Activated CD8-positive, alpha-beta memory T cell treated with anti-CD3 and anti-CD28 coated beads for 1 hour (primary cell): ENCODE measurements at places on chromosomes 7 and 10.
A peak's percentile ranks its signal among the peaks of the same experiment; 100 is the strongest.

GRCh38 chr7:36430186-36430585 lies 40.5 kb downstream of the ANLN start:
- DNase-seq, result no peak

- no peak for DNase-seq
Observed at GRCh38 chr10:95031656-95032055, 37.6 kb downstream of the CYP2C8 start.

- DNase-seq, result no peak
Observed at GRCh38 chr7:151900986-151901621, 24.2 kb upstream of the PRKAG2 start.

DNA sequence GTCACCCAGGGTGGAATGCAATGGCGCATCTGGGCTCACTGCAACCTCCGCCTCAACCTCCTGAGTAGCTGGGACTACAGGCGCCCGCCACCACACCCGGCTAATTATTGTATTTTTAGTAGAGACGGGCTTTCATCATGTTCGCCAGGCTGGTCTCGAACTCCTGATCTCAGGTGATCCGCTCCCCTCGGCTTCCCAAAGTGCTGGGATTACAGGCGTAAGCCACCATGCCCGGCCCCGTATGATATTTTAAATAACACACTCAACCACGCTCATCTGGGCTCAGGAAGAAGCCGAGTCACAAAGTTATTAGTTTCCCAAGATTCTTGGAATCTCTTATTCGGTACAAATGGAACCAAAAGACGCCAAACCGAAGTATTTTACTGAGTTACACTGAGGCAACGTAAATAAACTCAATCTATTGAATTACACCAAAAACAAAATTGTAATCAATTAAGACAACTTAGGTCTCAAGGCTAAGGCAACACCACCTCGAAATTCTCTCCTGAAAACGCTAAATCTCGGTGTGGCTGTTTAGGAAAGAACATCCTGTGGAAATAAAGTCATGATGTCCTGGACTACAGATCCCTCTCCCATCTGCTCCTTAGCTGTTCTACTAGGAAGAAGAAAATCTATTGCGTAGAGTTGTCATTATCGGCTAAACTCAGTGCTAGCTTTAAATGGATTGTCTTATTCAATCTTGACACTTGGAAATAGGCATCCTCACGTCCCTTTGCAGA lies 910 bp downstream of the ARHGAP19 start:
- no peak for DNase-seq

- DNase-seq, result no peak
Observed at GRCh38 chr7:155084969-155085368, 14.8 kb downstream of the HTR5A start.

DNA sequence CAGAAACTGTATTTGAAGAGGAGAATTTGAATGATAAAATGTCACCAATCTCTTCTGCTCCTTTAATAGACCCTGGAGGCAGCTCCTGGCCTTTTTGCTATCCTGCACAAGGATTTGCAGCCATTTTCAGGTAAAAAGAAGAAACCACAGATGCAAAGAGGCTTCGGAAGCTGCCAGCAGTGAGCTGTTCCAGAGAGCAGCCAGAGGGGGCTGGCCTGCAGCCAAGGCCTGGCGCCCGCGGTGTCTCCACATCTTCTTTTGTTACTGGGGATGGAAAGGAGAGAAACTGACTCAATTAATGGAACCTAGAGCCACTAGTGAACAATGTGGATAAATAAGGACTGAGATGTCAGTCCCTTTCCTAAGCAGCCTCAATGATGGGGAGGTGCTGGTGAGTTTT lies 23.9 kb upstream of the GPR26 start:
- no peak for DNase-seq

DNA sequence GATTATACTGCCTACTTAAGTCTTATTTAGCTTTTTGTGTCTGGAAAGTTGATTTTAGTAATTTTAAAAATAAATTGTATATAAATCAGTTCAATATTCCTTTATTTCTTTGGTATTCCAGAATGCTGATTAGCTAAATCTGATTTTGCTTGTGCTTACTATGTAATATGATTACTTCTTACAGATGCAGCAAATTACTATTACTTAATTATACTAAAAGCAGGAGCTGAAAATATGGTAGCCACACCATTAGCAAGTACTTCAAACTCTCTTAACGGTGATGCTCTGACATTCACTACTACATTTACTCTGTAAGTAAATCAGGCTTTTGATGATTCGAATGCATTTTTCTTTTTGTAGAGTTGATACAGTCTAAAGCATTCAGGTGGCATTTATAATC lies 34.0 kb downstream of the ANLN start:
- no peak for DNase-seq

- DNase-seq, result no peak
Observed at GRCh38 chr10:51300617-51301304, 226.5 kb downstream of the PRKG1 start.

DNA sequence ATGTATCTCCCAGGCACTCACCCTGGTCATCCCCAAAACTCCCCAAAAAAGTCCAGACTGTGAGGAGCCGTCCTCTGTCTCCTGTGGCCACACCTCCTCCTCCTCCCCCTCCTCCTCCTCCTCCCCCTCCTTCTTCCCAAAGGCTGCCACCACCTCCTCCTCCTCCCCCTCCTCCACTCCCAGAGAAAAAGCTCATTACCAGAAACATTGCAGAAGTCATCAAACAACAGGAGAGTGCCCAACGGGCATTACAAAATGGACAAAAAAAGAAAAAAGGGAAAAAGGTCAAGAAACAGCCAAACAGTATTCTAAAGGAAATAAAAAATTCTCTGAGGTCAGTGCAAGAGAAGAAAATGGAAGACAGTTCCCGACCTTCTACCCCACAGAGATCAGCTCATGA lies 7.1 kb downstream of the LMOD2 start:
- no peak for DNase-seq

GRCh38 chr10:66746711-66747110 lies 179.1 kb upstream of the LRRTM3 start:
- DNase-seq, result no peak

DNA sequence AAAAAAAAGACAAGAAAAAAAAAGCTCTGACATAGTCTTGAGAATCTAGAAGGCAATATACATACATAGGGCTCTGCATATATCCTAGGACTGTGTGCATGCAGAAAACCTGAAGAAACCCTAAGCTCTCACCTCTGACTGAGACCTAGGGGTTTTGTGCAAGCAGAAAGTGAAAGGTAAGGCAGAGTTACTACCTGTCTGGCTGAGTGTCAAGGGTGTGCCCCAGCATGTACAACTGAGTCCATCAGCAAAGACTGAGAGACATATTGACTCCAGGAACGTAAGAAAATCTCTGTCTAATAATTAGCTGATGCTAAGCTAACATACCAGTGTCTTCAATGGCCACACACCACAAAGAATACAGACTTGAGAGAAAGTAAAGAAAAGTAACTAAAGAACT lies 16.3 kb upstream of the HNRNPH3 start:
- no peak for DNase-seq

GRCh38 chr10:89837165-89838043 lies 136.0 kb downstream of the KIF20B start:
- DNase-seq, result no peak

DNA sequence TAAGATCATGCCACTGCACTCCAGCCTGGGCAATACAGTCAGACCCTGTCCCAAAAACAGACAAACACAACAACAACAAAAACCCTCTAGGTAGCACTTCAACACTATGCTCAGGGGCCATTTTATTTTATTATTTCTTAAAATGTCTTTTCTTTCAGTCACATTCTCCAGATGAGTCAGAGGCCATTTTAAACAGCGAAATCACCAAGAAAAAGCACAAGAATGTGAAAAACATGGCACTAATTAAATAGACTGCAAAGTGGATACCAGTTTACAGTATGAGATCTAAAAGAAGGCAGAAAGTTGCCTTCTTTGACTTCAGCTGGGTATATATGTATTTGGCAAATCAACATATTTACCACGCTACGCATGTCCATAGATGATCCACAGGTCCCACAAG lies 6.1 kb upstream of the FGL2 start:
- no peak for DNase-seq

- no peak for DNase-seq
Observed at GRCh38 chr7:15104411-15105092, 202.0 kb upstream of the DGKB start.

DNA sequence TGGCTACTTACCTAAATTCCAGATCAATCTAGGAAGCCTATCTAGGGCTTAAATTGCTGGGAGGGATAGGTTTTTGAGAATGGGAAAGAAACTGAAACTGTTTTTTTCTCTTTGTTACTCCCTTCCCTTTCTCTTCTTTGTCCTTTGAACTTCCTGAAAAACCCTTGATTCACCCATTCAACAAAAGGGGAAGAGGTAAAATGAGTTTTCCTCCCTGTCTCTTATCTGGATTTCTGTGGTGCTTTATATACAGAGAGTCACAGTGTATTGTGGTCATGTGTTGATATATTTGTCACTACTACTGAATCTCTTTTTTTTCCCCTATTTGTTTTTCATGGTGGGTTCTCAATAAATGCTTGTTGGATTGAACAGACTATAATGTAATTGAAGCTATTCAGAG lies 19.8 kb upstream of the NUP205 start:
- DNase-seq, result no peak

- DNase-seq, result no peak
Observed at GRCh38 chr7:94634502-94634901, 21.4 kb downstream of the SGCE start.

GRCh38 chr7:23076772-23077171 lies 28.8 kb upstream of the KLHL7 start:
- no peak for DNase-seq

GRCh38 chr7:133705596-133705995 lies 421.5 kb upstream of the LRGUK start:
- no peak for DNase-seq

DNA sequence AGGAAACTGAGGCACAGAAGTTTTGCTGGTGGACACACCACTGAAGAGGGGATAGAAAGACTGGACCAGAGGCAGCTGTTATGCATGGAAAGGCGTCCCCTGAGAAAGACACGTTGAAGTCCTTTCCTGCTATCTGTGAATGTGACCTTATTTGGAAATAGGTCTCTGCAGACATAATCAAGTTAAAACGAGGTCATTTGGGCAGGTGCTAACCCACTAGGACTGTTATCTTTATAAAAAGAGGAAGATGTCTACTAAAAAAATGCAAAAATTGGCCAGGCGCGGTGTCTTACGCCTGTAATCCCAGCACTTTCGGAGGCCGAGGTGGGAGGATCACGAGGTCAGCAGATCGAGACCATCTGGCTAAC lies 31.6 kb downstream of the ELMO1 start:
- no peak for DNase-seq

- DNase-seq, result no peak
Observed at GRCh38 chr10:33955676-33956075, 621.2 kb upstream of the NRP1 start.

DNA sequence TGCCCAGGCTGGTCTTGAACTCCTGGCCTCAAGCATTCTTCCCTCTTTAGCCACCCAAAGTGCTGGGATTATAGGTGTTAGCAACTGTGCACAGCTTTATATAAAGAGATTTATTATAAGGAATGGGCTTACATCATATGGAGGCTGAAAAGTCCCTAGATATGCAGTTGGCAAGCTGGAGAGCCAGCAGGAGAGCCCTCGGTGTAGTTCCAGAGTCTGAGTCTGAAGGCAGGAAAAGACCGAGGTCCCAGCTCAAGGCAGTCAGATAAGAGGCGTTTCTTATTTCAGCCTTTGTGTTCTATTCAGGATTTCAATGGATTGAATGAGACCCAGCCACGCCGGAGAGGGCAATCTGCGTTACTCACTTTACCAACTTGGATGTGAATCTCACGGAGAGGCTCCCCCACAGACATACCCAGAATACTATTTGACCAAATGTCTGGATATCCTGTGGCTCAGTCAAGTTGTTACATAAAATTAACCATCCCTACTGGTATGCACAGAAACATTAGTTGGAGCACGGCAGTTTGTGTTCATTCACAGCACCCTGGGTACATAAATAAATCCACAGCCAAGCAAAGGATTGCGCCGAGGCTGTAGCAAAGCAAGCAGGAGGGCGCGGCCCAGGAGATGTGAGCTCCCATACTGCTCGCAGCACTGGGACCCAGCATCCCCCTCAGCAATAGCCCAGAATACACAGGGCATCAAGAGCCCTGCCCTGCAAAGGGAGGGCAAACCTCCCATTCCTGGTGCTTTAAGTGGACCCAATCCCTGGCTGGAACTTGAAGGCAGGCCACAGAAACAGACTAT lies 158.4 kb upstream of the ZNF32 start:
- no peak for DNase-seq

GRCh38 chr7:132430861-132431822 lies 145.1 kb downstream of the PLXNA4 start:
- DNase-seq, result peak; percentile 20

DNA sequence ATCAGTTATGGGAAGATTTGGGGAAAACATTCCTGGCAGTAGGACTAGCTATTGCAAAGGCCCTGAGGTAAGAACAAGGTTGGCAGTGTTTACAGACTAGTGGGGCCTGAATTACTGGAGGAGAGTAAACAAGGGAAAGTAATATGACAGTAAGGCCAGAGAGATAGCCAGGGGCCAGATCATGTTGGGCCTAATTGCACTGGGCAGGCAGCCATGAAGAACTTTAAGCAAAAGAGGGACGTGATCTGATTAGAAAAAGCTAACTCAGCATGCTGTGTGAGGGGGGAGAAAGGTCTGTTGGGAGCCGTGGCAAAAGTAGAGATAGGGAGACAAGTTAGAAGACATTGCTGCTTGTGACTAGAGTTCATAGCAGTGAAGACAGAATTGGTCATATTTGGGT lies 9.2 kb downstream of the NUP42 start:
- DNase-seq, result no peak

DNA sequence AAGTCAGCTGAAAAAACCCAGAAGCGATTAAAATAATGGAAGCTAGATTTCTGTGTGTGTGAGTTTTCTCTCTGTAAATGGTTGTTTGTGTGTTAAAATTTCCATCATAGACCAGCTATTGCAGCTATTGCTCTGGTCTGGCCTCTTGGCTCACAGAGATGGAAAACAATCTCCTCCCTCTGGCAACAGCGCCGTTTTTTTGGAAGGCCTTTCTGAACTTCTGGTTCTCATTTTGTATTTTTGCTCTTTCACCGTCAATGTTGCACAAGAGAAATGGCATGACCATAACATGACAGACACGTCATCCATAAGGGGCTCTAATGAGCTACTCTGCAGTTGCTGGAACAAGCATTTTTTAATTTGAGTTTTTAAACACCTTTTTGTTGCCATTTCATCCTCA lies 91.0 kb downstream of the CUBN start:
- no peak for DNase-seq

- DNase-seq, result no peak
Observed at GRCh38 chr10:3972460-3973301, 187.7 kb upstream of the KLF6 start.

DNA sequence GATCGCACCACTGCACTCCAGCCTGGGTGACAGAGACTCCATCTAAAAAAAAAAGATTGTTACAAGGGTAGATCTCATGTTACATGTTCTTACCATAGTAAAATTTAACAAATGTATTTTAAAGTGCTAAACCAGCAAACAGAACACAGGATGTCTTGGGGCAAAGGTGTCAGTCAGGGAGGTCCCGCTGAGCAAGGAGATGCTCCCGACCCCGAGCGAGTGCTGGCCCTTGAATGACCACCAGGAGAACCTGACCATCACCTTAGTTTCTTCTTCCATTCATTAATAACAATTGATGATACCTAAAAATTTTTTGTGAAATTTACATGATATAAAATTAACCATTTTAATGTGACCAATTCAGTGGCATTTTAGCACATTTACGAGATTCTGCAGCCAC lies 241.6 kb upstream of the GPR26 start:
- no peak for DNase-seq

- DNase-seq, result no peak
Observed at GRCh38 chr7:117675497-117676435, 195.9 kb downstream of the CFTR start.
